ENCODE measurements at places on chromosomes 16 and 17.
A peak's percentile ranks its signal among the peaks of the same experiment; 100 is the strongest.

- no peak for DNase-seq
These were observed 584 bp upstream of the STAT5B start for GRCh38 chr17:42276609-42277341.

GRCh38 chr16:74372369-74372768 is 3.7 kb upstream of the NPIPB15 start:
- no peak for DNase-seq

GRCh38 chr16:68298907-68299561 is 11.7 kb downstream of the SLC7A6OS start:
- DNase-seq: no peak

GRCh38 chr16:3495176-3495575 is at the start of gene C16orf90:
C16orf90 (minus strand) TSS chr16:3495489; CDS start chr16:3495421, 68 bp downstream.
- DNase-seq: no peak

GRCh38 chr17:14772776-14773175 is 471.9 kb downstream of the HS3ST3B1 start:
- DNase-seq: no peak

DNA sequence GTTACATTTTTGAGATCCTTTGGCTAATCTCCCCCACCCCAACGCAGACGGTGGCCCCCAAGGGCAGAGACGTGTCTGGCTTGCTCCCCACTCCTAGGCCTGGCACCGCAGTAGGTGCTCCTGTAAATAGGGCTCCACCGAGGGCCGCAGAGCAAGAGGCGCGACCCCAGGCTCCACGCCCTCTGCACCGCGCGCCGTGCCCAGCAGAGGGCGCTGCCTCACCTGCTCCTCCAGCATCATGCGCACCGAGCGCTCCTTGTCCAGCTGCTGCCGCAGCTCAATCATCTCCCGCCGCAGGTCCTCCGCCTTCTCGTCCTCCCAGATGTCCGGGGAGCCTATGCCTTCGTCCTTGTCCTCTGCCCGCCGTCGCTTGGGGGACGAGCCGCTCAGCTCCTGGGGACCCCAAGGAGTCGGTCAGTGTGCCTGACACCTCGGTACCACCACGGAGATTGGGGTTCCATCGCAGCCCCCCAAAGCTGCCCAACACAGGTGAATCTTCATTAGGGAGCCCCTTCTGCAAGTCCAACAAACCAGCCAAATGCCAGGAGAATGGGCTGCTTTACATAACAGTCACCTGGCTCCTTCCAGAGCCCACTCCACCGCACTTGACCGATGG is 11.2 kb downstream of the TFAP4 start:
- DNase-seq: no peak

DNA sequence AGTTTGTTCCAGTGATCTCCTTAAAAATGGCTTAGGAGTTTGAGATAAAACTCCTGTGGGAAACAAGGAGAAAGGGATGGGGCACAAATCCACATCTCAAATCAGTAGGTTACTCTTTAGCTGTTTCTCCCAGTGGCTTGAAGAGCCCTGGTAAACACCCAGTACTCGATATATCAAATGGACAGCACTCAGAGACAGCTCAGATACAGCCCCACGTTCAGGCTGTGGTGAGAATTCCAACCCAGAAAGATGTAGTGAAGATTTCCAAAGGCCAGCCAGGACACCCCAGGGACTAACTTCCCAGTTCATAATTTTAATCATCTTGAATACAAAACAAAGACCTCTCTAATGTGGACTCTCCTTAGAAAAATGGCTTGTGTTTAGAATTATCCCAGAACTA is 6.4 kb upstream of the VEZF1 start:
- no peak for DNase-seq

DNA sequence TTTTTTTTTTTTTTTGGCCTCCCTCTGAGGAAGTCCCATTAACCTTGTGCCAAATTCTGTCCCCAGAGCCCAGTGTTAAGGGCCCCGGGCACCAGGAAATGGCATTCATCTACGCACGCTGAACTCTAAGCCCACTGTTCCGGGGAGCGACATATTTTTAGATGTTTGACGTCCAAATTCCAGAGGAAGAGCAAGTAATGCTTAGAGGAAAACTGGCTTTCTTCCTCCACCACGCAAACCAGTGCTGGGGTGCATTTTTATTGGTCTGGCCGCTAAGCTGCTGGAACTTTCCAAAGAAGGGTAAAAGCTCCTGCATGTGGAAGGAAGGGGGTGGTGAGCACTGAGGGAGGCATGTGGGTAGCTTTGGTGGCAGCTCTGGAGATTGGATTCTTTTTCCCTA is 8.3 kb downstream of the WFDC1 start:
- no peak for DNase-seq

- no peak for DNase-seq
These were observed 1.5 kb downstream of the LRRC3C start for GRCh38 chr17:39928858-39929645.

DNA sequence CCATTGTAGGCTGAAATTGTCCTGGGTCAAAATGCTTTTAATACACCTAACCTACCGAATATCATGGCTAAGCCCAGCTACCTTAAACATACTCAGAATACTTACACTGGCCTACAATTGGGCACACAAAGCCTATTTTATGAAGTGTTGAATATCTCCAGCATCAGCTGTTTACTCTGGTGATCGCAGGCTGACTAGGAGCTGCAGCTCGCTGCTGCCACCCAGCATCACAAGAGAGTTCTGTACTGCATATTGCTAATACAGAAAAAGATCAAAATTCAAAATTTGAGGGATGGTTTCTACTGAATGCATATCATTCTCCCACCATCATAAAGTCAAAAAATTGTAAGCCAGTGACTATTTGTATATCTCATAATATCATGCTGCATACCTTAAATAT is 55.3 kb downstream of the ULK2 start:
- no peak for DNase-seq

GRCh38 chr16:24381470-24382118 is 125.5 kb downstream of the CACNG3 start:
- no peak for DNase-seq

GRCh38 chr17:36133602-36134236 is 30.1 kb downstream of the CCL4 start:
- no peak for DNase-seq

- no peak for DNase-seq
These were observed 229.2 kb downstream of the MAP2K6 start for GRCh38 chr17:69643686-69644085.

DNA sequence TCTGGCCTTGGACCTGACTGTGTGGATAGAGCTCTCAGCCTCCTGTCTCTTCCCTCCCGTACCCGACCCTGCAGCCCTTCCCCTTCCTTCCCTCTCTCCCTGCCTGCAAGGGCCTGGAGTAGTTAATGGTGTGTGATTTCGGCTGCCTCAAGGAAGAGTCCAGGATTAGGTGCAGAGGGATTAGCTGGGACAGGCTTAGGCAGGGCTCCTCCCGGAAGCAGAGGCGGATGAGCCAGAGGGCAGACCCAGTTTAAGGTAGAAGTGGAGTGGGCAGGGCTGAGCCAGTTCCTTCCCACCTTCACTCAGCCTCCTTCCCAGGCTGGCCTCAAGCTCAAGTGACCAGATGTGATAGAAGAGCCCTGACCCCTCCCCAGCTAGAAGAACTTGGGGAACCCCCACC is 16.8 kb downstream of the GUCY2D start:
- DNase-seq: no peak

DNA sequence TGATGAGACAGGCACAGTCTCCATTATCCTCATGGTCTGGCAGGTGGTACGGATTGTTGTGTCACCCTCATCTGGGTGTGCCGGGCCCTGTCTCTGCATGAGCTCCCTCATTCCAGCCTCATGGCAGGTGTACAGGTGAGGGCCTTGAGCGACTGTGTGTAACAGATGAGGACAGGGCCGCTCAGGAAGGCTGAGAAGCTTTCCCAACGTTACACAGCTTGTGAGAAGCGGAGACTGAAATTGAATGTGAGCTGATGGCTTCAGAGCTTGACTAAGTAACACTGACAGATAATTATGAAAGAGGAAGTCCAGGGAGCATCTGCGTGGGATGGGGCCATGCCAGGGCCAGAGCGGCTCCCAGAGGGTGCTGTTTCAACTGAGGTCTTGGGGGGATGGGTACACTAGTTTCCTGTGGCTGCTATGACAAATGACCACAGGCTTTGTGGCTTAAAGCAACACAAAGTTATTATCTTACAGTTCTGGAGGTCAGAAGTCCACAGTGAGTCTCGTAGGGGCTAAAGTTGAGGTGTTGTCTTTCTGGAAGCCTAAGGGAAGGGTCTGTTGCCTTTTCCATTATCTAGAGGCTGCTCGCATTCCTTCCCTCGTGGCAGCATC is 36.7 kb downstream of the CMIP start:
- peak; percentile 87 for DNase-seq

DNA sequence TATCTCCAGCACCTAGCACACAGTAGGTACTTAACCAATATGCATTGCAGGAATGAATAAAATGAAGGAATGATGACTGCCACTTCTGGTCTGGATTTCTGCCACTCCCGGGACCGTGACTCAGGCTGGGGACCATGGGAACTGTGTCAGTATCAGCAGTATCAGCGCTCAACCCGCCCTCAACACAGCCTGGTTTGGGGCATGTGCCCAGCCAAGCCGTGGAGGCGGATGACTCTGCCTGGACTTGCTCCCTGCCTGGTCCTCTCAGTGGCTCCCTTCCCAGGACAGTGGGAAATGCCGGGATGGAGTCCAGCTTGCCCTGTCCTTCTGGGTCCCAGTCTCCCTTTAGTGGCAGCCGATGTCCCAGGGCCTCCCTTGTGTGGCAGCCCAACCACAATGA is 55.1 kb downstream of the SRCIN1 start:
- DNase-seq: no peak

Data from GM18507 (cell line).